Esophagus squamous epithelium (tissue), 5 donors: ENCODE measurements at places on chromosomes 16 and 17. TPM values are rescaled to one million over a fixed set of nuclear protein-coding genes. Genes with fewer than 3 reads are reported as not detected.

- H3K4me3 ChIP-seq, result no peak overlapping the region
- peaks cover 26% of the 10 kb centered on the region for H3K27me3 ChIP-seq
- no peak overlapping the region for H3K27ac ChIP-seq
- H3K36me3 ChIP-seq, result no peaks in the 10 kb centered on the region
- peaks cover 13% of the 10 kb centered on the region for H3K4me1 ChIP-seq
Observed at GRCh38 chr17:62801553-62802114, 6.5 kb downstream of the MARCHF10 start.

- no peaks in the 10 kb centered on the region for H3K4me1 ChIP-seq
- H3K27ac ChIP-seq, result peak overlapping the region; percentile 52
- no peak overlapping the region for H3K4me3 ChIP-seq
- no peaks in the 10 kb centered on the region for H3K36me3 ChIP-seq
- no peaks in the 10 kb centered on the region for H3K27me3 ChIP-seq
- no peak for DNase-seq
Observed at GRCh38 chr16:15777533-15778203, 79.2 kb downstream of the MYH11 start.

GRCh38 chr17:50493744-50494143, 14.5 kb upstream of the MYCBPAP start:
- no peaks in the 10 kb centered on the region for H3K4me1 ChIP-seq
- H3K36me3 ChIP-seq, result no peaks in the 10 kb centered on the region
- no peak overlapping the region for H3K4me3 ChIP-seq
- no peak for DNase-seq

DNA sequence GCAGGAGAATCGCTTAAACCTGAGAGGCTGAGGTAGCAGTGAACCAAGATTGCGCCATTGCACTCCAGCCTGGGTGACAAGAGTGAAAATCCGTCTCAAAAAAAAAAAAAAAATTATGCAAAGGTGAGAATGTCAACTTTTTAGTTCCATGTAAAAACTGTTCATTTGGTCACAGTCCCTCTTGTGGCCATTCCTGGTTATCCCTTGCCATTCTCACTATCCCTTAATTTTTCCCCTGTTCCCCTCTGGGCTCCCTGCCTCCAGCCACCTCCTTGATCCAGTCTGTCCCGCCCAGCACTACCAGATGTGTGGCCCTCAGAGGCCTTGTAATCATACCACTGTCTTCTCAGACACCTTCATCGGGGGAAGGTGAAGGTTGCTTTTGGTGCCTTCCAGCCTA, 23.4 kb downstream of the DCAF7 start:
- H3K4me1 ChIP-seq, result no peaks in the 10 kb centered on the region
- DNase-seq, result no peak
- H3K36me3 ChIP-seq, result peaks cover 7% of the 10 kb centered on the region
- H3K27ac ChIP-seq, result no peak overlapping the region

DNA sequence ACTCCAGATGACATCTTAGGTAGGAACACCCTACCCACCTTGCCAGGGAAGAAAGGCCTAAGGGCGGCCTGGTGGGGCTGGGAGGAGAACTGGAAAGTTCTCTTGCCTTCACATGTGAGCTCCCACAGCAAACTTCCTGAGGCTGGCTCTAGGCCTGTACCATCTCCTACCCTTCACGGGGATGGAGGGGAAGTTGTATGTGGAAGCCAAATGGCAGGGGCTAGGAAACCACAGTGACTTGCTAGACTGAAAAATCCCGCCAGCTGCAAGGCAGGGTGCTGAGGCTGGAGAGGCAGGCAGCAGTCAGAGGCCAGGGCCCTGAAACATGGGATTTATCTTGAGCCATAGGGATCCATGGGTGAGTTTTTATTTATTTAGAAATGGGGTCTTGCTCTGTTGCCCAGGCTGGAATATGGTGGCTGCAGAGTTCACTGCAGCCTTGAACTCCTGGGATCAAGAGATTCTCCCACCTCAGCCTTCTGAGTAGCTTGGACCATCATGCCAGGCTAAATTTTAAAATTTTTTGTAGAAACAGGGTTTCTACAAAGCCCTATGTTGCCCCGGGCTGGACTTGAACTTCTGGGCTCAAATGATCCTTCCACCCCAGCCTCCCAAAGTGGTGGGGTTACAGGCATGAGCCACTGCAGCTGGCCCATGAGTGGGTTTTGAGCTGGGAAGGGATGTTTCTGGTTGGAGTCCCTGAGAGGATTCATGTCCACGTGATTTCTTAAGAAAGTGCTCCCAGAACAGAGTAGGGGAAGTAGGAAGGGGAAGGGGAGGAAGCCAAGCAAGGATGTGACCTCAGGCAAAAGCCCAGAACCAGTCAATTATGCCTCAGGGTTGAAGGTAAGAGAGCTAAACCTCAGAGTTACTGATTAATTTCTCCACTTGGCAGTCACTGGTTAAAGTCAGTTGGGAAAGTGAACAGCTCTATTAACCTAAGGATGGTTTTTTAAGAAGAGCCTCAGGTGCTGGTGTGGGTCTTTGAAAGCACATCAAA, 4.0 kb upstream of the KAT8 start:
- peak overlapping the region; percentile 86 for H3K27ac ChIP-seq
- no peak overlapping the region for H3K4me3 ChIP-seq
- peaks cover 17% of the 10 kb centered on the region for H3K36me3 ChIP-seq
- H3K27me3 ChIP-seq, result no peaks in the 10 kb centered on the region
- no peak for DNase-seq
- H3K4me1 ChIP-seq, result peaks cover 28% of the 10 kb centered on the region

DNA sequence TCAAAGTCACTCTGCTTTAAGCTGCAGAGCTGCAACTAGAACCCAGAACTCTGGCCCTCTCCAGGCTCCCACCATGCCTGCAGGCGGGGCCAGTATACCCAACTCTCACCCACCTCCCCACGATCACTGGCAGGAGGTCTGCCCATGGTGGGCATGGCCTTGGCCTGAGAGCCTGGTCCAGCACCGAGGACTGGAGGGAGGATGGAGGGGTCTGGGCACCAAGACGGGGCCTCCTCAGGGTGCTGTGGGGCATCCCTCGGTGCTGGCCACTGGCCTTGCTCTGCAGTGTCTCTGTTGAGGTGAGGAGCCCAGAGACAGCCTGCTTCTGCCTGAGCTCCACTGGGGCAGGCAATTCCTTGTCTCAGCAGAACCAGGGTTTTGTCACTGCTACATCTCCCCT, 1.5 kb upstream of the KRT16 start:
- no peak overlapping the region for H3K27ac ChIP-seq
- H3K4me3 ChIP-seq, result no peak overlapping the region
- H3K27me3 ChIP-seq, result peaks cover 83% of the 10 kb centered on the region
- H3K36me3 ChIP-seq, result no peaks in the 10 kb centered on the region
- peaks cover 34% of the 10 kb centered on the region for H3K4me1 ChIP-seq

DNA sequence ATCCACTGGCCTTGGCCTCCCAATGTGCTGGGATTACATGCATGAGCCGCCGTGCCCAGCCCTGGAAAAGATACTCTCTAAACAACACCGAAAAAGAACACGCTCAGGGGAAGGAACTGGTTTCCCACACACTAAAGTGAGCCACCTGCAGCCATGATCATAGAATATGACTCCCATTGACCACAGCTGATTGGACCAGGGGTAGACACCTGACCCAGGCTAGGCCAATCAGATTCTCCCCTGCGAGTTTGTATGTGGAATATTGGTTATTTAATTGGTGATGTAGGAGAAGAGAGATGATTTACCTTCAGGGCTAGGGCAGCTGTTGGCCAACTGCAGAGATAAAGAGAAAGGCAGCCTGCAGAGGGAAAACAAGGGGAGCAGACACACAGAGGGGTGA, 9.0 kb upstream of the GGA2 start:
- no peak overlapping the region for H3K27ac ChIP-seq
- DNase-seq, result no peak
- H3K27me3 ChIP-seq, result no peaks in the 10 kb centered on the region
- H3K4me1 ChIP-seq, result no peaks in the 10 kb centered on the region
- H3K4me3 ChIP-seq, result no peak overlapping the region

- peaks cover 31% of the 10 kb centered on the region for H3K36me3 ChIP-seq
- H3K4me3 ChIP-seq, result no peak overlapping the region
- no peak for DNase-seq
- H3K4me1 ChIP-seq, result peaks cover 75% of the 10 kb centered on the region
- H3K27me3 ChIP-seq, result no peaks in the 10 kb centered on the region
- H3K27ac ChIP-seq, result peak overlapping the region; percentile 79
Observed at GRCh38 chr17:81912441-81913309, 1.5 kb upstream of the PCYT2 start.

Gene RHBDL1
- total RNA-seq, result 0.38 TPM

DNA sequence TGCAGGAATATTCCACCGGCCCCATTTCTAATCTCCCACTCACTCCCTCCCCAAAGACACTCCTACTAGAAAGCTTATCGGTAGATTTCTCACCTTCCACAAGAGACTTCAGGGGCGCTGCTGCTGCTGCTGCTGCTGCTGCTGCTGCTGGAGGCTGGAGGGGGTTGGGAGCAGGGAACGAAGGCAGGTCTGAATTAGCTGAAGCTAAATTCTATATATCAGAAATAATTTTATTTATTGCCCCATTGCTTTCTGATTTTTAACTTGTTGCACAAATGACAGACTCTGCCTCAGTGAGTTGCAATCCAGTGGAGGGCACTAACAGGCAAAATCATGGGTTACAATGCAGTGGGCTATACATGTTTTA, 25.8 kb upstream of the HLF start:
- H3K36me3 ChIP-seq, result no peaks in the 10 kb centered on the region
- peak overlapping the region; percentile 48 for H3K4me3 ChIP-seq
- peaks cover 20% of the 10 kb centered on the region for H3K4me1 ChIP-seq
- no peaks in the 10 kb centered on the region for H3K27me3 ChIP-seq
- H3K27ac ChIP-seq, result peak overlapping the region; percentile 85

GRCh38 chr16:81505011-81505661, 60.5 kb downstream of the CMIP start:
- DNase-seq, result no peak
- H3K36me3 ChIP-seq, result peaks cover 4% of the 10 kb centered on the region
- peak overlapping the region; percentile 72 for H3K27ac ChIP-seq
- peaks cover 67% of the 10 kb centered on the region for H3K4me1 ChIP-seq
- H3K4me3 ChIP-seq, result no peak overlapping the region

DNA sequence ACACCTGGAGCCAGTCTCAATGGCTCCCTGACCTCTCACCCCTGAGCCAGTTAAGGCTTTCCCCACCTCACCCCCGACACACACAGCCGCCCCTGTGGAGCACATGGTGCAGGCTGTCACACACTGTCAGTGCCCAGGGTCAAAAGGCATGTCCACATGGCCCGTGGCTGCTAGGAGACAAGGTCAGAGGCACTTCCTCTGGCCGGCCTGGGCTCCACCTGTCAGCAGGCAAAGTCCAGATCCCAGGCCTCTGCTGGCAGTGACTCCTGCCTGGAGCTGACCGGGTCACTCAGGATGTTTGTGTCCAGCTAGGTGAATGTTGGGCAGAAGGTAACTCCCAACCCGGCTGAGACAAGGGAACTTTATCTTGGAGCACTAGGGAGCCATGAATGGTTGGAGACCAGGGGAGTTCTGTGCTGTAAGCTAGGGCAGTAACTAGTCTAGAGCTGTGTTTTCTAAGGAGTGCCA, 6.0 kb downstream of the SREBF1 start:
- H3K4me1 ChIP-seq, result peaks cover 47% of the 10 kb centered on the region
- no peaks in the 10 kb centered on the region for H3K36me3 ChIP-seq
- no peak overlapping the region for H3K4me3 ChIP-seq
- no peak for DNase-seq
- no peaks in the 10 kb centered on the region for H3K27me3 ChIP-seq
- peak overlapping the region; percentile 72 for H3K27ac ChIP-seq

DNA sequence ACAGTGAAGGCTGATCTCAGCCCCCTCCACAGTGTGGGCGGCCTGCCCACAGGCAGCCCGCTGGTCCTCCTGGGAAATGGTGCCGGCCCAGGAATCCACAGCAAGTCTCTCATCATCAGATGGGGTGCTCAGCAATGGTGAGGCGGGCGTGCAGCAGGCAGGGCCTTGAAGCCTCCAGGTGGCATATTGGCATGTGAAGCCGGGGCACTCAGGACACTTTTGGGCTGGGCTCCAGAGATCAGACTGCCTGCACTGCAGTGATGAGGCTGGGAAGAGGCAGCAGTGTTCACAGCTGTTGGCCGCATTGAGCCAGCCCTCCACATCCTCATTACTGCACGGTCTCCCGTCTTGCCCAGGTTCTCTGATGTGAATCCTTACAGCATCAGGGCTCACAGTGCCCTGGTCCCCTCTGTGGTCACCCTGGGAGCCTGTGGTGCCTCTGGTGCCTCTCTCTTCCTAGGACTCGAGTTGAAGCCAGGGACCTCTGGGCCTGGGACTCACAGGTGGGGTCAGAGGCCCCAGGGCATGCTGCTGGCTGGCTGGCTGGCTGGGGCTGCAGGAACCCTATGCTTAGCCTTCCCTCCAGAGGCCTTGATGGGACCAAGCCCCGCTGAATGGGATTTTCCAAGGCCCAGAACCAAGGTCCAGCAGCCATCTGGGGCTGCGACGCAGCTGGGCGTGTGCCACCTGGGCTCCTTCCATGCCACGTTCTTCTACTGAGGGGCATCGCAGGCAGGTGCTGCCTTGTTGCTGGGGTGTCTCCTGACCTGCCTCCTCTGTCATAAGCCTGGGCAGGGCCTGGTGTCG, 48.6 kb downstream of the TNFRSF13B start:
- H3K27ac ChIP-seq, result no peak overlapping the region
- H3K36me3 ChIP-seq, result no peaks in the 10 kb centered on the region

Gene HOXB1
- total RNA-seq, result 0.19 TPM

- H3K4me3 ChIP-seq, result no peak overlapping the region
- no peaks in the 10 kb centered on the region for H3K27me3 ChIP-seq
- H3K36me3 ChIP-seq, result no peaks in the 10 kb centered on the region
- H3K4me1 ChIP-seq, result no peaks in the 10 kb centered on the region
- no peak overlapping the region for H3K27ac ChIP-seq
Observed at GRCh38 chr17:74118504-74118903, 85.0 kb upstream of the RPL38 start.

Gene CCL17
- not detected for total RNA-seq

GRCh38 chr17:68288375-68288774, 2.6 kb downstream of the SLC16A6 start:
- peak overlapping the region; percentile 90 for H3K27ac ChIP-seq
- H3K27me3 ChIP-seq, result peaks cover 7% of the 10 kb centered on the region
- no peak for DNase-seq
- H3K4me1 ChIP-seq, result peaks cover 32% of the 10 kb centered on the region
- H3K36me3 ChIP-seq, result no peaks in the 10 kb centered on the region

GRCh38 chr17:82802075-82802780, 37.6 kb downstream of the ZNF750 start:
- H3K4me3 ChIP-seq, result no peak overlapping the region
- no peak for DNase-seq
- H3K4me1 ChIP-seq, result no peaks in the 10 kb centered on the region
- H3K27ac ChIP-seq, result no peak overlapping the region
- no peaks in the 10 kb centered on the region for H3K36me3 ChIP-seq

- no peak for DNase-seq
- no peak overlapping the region for H3K27ac ChIP-seq
- no peak overlapping the region for H3K4me3 ChIP-seq
- H3K36me3 ChIP-seq, result peaks cover 69% of the 10 kb centered on the region
Observed at GRCh38 chr16:3118846-3119245, 6.5 kb downstream of the ZNF205 start.

Gene LRRC37B
- total RNA-seq, result 5.8 TPM

DNA sequence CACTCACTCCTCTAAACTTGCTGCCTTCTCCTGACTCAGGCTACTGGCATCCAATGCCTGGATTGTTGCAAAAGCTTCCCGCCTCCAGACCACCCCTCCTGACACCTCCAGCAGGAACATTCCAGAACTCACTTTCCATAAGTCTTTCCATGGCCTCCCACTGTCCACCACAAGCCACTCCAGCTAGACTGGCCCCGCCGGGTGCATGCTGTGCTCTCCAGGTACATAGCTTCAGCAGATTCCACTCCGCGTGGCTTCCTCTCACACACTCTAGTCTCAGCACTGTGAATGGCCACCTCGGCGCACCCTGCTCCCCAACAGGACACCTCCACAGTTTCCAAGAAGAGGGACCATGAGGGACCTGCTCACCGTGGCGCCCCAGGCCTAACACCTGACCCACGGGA, 25.9 kb upstream of the FAAP100 start:
- H3K4me1 ChIP-seq, result peaks cover 16% of the 10 kb centered on the region
- no peak overlapping the region for H3K27ac ChIP-seq
- no peak overlapping the region for H3K4me3 ChIP-seq
- no peaks in the 10 kb centered on the region for H3K27me3 ChIP-seq
- DNase-seq, result no peak

Gene CARD14
- total RNA-seq, result 54.3 TPM
